ENCODE measurements at places on chromosomes 12 and 14.

DNA sequence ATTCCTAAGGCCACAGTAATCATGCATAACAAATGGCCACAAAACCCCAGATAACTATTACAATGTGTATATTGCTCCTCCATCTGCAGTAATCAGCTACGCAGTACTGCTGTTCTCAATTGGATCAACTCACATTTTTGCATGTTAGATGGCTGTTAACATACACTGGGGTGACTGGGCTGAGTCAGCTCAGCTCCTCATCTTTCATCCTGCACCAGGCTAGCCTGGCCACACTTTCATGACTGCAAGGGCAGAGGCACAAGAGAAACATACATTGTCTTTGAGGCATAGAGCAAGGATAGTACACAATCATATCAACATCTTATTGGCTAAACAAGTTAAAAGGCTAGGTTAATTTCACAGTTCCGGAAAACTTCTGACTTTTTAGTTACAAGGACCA is 306.6 kb downstream of the SLC6A15 start:
- no peak for DNase-seq

GRCh38 chr12:108040947-108041346 is 88.1 kb upstream of the WSCD2 start:
- no peak for DNase-seq

- no peak for DNase-seq
Observed at GRCh38 chr14:73759183-73759713, 45.1 kb upstream of the PNMA1 start.

GRCh38 chr12:127774828-127775227 is 492.1 kb upstream of the TMEM132C start:
- no peak for DNase-seq

GRCh38 chr12:31785318-31785717 is 56.5 kb upstream of the AMN1 start:
- no peak for DNase-seq

DNA sequence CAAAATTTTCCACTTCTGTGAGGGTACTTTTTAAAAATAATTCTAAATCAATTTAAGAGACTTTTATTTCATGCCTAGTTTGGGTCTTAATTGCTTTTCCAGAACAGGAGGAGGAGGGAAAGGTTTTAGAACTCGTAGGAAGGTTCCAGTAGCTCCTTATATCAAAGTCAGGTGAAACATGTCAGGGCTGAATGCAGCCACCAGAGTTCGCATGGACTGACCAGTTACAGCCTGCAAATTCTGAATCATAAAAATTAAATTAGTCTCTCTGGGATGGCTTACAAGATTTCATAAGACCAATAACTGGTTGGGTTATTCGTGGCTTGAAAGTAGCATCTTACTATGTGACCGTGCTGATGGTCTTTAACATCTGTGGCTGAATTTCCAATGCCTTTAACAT is 397 bp downstream of the BDKRB1 start:
- no peak for DNase-seq

- no peak for DNase-seq
Observed at GRCh38 chr12:563787-564298, 99.4 kb downstream of the NINJ2 start.

DNA sequence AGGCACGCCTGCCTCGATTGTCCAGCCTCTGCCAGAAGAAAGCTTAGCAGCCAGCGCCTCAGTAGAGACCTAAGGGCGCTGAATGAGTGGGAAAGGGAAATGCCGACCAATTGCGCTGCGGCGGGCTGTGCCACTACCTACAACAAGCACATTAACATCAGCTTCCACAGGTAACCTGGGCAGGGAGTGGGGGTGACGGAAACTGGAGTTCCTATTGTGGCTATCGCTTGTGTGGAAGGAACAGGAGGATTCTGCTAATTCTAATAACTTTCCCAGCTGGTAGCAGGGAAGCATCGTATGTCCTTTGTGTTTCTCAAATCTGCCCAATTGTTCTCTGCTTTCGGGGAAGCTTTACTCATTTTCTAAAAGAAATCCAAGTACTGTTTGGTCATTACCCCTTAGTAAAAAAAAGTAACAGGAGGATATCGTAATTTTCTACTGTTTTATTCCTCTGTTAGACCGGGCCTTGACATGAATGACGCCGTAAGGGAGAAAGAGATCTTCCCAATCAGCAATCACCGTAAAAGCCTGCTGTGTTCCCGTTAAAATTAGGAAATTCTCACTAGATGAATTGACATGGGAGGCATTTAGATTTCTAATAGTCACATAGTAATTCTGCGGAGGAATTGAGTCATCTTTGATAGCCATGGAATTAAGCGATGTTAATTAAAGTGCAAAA is 449 bp downstream of the THAP2 start:
- no peak for DNase-seq

- DNase-seq: no peak
Observed at GRCh38 chr14:47833011-47833410, 157.6 kb upstream of the MDGA2 start.

- no peak for DNase-seq
Observed at GRCh38 chr14:96187216-96188031, 17.2 kb upstream of the BDKRB2 start.

DNA sequence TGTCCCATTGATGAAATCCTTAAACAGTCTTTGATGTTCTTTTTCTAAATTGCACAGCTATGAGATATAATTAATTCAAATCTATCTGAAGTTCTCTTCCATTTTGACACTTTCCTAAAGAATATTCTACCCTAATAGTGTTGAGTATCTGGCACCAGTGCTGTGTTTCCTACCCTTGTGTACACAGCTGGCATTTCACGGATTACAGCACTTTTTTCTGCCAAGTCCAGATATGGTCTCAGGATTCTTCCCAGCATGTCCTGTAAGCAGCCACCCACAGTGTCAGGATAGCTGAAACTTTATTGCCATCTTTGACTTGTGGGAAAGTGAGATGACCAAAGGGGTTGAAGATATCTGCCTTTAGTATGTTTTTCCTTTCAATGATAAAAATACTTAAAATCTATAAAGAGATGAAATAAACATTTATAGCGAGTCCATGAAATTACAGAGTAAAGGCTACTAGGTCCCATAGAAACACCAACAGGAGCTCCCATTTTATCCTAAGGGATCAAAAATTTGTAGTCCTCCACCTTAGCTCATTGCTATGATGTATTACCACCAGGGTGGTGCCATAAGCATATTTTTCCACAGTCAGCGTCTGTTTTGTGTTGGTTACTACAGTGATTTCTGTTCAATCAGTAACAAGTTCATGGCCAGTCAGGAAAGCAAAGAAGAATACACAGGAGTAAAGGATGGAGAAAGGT is 96.7 kb downstream of the TRHDE start:
- DNase-seq: no peak

- no peak for DNase-seq
Observed at GRCh38 chr12:116262741-116263140, 14.8 kb downstream of the MED13L start.

DNA sequence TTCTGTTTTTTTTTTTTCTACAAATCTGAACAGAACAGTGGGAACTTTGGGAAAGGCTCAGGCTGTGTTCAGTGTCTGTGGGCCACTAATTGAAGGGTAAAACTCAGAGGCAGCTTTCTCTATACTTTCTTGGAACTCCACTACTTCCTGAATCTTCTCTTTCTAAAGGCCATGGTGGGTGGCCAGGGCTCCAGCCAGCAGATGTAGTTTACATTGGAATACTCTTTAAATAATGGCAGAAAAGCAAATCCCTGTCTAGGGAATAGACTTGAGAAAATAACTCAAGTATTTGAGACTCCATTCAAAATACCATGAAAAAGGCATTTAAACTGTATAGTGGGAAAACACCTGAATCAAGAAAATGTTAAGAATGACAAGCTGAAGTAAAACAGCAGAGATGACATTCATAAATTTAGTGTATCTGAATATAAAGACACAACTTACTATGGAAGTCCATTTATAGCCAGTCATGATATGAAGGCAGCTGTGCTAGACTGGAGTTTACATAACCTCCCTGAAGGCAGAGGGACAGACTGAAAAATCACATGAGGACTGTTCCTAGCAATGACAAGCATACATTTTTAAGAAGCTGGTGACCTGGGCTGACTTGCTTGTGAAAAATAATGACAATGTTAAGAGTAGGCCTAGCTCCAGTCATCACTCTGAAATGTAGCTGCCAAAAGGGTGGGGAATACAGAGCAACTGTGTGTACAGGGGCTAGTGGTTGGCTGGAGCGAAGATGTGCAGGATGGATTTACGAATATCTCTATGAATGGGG is 168.6 kb downstream of the STXBP6 start:
- DNase-seq: no peak

- no peak for DNase-seq
Observed at GRCh38 chr12:2541631-2542204, 253.1 kb upstream of the FKBP4 start.

DNA sequence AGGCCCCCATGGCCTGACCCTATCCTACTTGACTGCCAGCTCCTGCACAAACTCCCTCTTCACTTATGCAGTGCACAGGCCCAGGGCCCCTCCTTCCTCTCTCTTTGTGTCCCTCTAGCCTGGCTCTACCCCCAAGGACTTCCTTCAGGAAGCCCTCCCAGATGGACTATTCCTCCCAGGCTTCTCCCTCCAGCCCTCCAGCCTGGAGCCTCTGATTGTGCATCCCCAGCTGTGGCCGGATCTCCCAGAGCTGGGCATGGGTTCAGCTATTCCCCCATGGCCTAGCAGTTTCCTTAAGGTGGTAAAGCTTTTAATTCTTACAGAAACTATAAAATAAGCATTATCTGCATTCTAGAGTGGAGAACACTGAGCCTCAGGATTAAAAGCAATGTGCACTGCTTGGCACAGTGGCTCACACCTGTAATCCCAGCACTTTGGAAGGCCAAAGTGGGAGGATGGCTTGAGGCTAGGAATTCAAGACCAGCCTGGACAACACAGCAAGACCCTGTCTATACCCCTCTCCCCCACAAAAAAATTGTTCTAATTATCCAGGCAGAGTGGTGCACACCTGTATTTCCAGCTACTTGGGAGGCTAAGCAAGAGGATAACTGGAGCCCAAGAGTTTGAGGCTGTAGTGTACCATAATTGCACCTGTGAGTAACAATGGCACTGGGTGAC is 16.8 kb upstream of the KRT8 start:
- no peak for DNase-seq

- DNase-seq: no peak
Observed at GRCh38 chr12:51390457-51390856, 749 bp downstream of the GALNT6 start.

GRCh38 chr14:50061664-50062437 is 54.5 kb downstream of the VCPKMT start:
- DNase-seq: no peak

DNA sequence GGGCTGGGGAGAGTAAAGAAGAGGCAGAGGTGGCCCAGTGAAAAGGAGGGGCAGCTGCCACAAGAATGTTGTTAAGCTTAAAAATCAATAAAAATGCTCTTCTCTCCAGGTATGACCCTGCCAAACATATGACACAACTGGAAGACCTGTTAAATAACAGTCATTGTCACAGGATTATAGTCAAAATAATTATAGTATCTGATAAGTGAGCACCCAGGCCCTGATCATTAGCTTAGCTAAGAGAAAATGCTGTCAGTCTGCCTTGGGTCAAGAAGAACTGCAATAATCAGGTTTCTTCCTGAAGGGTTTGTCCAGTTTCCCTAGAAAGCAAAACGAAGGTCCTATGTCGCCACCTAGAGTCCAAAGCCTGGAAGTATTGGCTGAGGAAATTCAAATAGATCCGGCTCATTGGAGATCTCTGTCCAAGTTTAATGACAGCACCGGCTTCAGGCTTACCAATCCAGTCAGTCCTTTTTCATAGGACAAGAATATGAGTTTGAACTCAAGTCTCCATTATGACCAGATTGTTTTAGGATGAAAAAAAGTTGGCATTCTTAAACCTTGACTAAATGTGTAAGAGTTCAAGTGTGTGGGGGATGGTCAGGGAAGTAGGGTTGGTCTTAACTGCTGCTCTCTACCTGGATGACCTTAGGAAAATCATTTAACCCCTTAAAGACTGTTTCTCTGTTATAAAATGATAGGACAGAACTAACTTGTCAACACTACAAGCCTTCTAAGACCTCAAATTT is 22.5 kb upstream of the NKX2-8 start:
- DNase-seq: no peak
